ENCODE measurements at places on chromosomes 3 and 15. TPM values are rescaled to one million over a fixed set of nuclear protein-coding genes. Genes with fewer than 3 reads are reported as not detected.

Gene B3GALNT1
- 0.56 TPM for total RNA-seq

Gene ZPLD1
- not detected for total RNA-seq

Gene DAZL
- total RNA-seq = not detected

Gene CCNB2
- 76.0 TPM for total RNA-seq

Gene XYLB
- total RNA-seq = 4.9 TPM

Gene EFHB
- 0.57 TPM for total RNA-seq

Gene GOLGA6L22
- total RNA-seq = not detected

Gene IQCH
- 2.8 TPM for total RNA-seq

Gene ACKR2
- total RNA-seq = 0.44 TPM

Gene PLXND1
- 7.2 TPM for total RNA-seq

Gene ZNF662
- 0.64 TPM for total RNA-seq

Gene FOXB1
- 1.5 TPM for total RNA-seq

Gene SLCO2A1
- total RNA-seq = not detected

Gene AGTR1
- total RNA-seq = not detected

Gene BCL2A1
- 111 TPM for total RNA-seq

Gene HRH1
- total RNA-seq = 2.9 TPM

Gene TMPRSS7
- total RNA-seq = not detected

Gene C3orf22
- total RNA-seq = not detected

Gene TRH
- total RNA-seq = not detected

Gene HHATL
- not detected for total RNA-seq

Gene GPR171
- total RNA-seq = 74.0 TPM

Gene BMF
- 6.9 TPM for total RNA-seq

Gene BDH1
- total RNA-seq = 90.5 TPM

Gene DPPA2
- not detected for total RNA-seq

Gene KIF15
- 45.1 TPM for total RNA-seq

Gene TMED3
- total RNA-seq = 40.1 TPM

Gene NR2E3
- total RNA-seq = not detected

Gene CEMIP
- not detected for total RNA-seq

Gene GOLGA6L4
- total RNA-seq = 1.6 TPM
